K562 (cell line): ENCODE measurements at places on chromosomes 11 and 22. TPM values are rescaled to one million over a fixed set of nuclear protein-coding genes. Genes with fewer than 3 reads are reported as not detected.

Gene CDC42EP2
- total RNA-seq, result 2.1 and 3.5 TPM in 2 replicates

Gene KRTAP5-2
- total RNA-seq, result not detected in 2 replicates

Gene KCNK4
- total RNA-seq, result not detected in 2 replicates

Gene TSGA10IP
- not detected in 2 replicates for total RNA-seq
